ENCODE measurements at places on chromosomes 7 and 10. TPM values are rescaled to one million over a fixed set of nuclear protein-coding genes. Genes with fewer than 3 reads are reported as not detected.

The NEUROG3 gene
- total RNA-seq = not detected

The TMEM184A gene
- not detected for total RNA-seq

The WNT8B gene
- not detected for total RNA-seq

The FEZF1 gene
- not detected for total RNA-seq

The SLC26A5 gene
- not detected for total RNA-seq

The ZNF479 gene
- total RNA-seq = not detected

The MRPS33 gene
- 31.8 TPM for total RNA-seq

The MYO3A gene
- total RNA-seq = not detected

The MALRD1 gene
- total RNA-seq = 0.14 TPM

The ARHGEF35 gene
- total RNA-seq = 0.59 TPM

The ADCYAP1R1 gene
- total RNA-seq = not detected
